IMR-90 (cell line): ENCODE measurements at places on chromosomes 4 and X.

- DNase-seq: no peak
- no peaks in the 10 kb centered on the region for H3K36me3 ChIP-seq
- no peak overlapping the region for H3K4me3 ChIP-seq
- no peak overlapping the region for H3K27ac ChIP-seq
- H3K4me1 ChIP-seq: 0 out of 2 replicates have a peak, but pooled peaks cover 2% of the 10 kb centered on the region
These were observed 3.9 kb upstream of the MFAP3L start for GRCh38 chr4:170030121-170030520.

GRCh38 chrX:153307276-153308178 lies 14.0 kb downstream of the PNMA6F start:
- no peaks in the 10 kb centered on the region for H3K36me3 ChIP-seq
- H3K27me3 ChIP-seq: peaks cover 12% of the 10 kb centered on the region
- no peaks in the 10 kb centered on the region for H3K4me1 ChIP-seq
- no peak overlapping the region for H3K4me3 ChIP-seq

DNA sequence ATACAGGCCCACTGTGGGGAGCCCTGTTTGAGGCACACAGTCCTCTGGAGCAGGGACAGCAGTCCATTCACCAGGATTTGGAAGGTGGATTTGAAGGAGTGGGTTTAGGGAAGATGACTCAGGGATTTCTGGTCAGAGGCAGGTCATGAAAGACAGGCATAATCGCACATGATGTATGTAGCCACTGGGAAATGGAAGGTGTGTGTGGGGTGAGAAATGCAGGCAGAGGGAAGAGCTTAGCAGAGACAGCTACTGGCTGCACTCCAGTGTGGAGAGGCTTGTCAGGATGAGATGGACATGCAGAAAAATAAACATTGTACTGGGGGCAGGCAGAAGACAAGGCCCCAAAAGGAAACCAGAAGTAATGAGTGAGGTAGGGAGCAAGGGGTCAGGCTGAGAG lies 85.2 kb upstream of the STS start:
- peaks cover 4% of the 10 kb centered on the region for H3K4me1 ChIP-seq
- no peaks in the 10 kb centered on the region for H3K27me3 ChIP-seq
- DNase-seq: peak; percentile 66
- H3K36me3 ChIP-seq: peaks cover 6% of the 10 kb centered on the region; the same call in 1 of the 2 replicates
- no peak overlapping the region for H3K4me3 ChIP-seq

- no peaks in the 10 kb centered on the region for H3K4me1 ChIP-seq
- H3K36me3 ChIP-seq: no peaks in the 10 kb centered on the region
- H3K27ac ChIP-seq: no peak overlapping the region
- H3K4me3 ChIP-seq: no peak overlapping the region
- peaks cover 5% of the 10 kb centered on the region for H3K27me3 ChIP-seq
- no peak for DNase-seq
These were observed 133.6 kb upstream of the C1QTNF7 start for GRCh38 chr4:15294202-15294601.

GRCh38 chrX:21764008-21764407 lies 6.1 kb upstream of the SMPX start:
- no peak overlapping the region for H3K4me3 ChIP-seq
- no peaks in the 10 kb centered on the region for H3K36me3 ChIP-seq
- H3K27me3 ChIP-seq: peaks cover 5% of the 10 kb centered on the region
- H3K27ac ChIP-seq: no peak overlapping the region

DNA sequence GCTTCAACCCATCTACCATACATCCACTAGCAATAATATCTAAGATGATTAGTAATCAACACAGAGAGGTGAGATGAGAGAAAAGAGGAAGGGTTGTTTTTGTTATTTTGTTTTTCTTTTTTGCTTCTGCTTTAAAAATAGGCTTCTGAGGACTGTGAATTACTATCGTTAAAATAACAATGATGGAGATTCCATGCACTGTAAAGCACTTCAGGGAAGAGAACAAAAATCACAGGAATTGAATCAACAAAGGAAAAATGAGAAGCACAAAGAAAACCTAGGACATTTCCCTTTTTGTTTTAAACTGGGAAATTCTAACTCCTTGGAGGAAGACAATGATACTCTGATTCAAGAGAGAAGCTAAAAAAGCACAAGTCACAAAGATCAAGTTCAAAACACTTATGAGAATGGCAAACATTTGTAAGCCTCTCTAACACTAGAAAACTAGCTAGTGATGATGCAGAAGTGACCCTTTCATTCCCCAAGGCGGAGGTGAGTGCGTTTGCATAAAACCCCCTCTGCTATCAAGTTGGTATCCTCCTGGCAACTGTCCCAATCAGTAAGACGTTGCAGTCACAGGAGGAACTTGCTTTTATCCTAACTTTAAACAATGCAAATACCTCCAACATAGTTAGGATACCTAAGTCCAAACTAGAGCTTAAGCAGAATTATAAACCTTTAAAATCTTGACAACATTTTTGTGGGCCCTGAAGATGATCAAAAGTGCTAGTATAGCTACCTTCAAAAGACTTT lies 308.5 kb downstream of the CAMK2D start:
- peaks cover 8% of the 10 kb centered on the region for H3K4me1 ChIP-seq
- peak overlapping the region; percentile 41; the same call in 1 of the 2 replicates for H3K27ac ChIP-seq
- no peak overlapping the region for H3K4me3 ChIP-seq
- peak; percentile 79 for DNase-seq

DNA sequence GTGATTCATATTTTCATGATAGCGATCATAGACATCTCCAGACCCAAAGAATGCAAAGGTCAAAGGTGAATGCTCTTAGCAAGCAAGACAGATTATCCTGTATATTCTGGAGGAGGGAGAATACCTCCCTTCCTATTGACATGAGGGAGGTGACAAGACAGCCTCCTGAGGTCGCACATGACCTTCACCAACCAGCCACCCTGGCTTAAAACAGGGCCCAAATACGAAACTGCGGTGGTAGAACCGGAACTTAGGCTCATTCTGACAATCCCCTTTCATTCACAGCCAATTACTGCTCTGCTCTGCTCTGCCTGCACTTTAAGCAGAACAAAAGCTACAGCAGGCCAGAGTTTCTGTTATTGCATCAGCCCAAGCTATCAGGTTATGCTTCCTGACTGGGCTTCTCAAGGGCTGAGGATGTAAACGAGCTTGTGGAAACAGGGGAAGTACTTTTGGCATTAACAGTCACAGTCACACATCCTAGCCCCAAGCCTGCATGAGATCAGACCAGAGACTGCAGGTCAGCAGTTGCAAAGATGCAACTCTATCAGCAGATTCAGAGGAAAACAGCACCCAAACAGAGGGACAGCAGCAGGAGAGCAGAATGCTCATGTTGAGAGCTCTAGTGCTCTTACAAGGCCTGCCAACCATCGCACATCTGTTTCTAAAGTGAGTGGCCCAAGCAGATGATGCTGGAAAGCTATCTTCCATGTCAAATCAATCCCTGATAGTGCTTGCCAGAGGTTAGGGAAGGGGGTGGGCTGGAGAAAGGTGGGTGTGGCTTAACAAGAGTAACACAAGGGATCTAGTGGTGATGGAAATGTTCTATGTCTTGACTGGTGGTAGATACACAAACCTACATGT lies 51.3 kb upstream of the MAP3K15 start:
- DNase-seq: peak; percentile 69
- H3K27me3 ChIP-seq: no peaks in the 10 kb centered on the region
- H3K27ac ChIP-seq: peak overlapping the region; percentile 93; the same call in 1 of the 2 replicates
- no peak overlapping the region for H3K4me3 ChIP-seq
- H3K4me1 ChIP-seq: peaks cover 8% of the 10 kb centered on the region

GRCh38 chr4:78058591-78059523 lies 1.7 kb downstream of the FRAS1 start:
- H3K4me3 ChIP-seq: peak overlapping the region; percentile 57
- H3K27me3 ChIP-seq: peaks cover 45% of the 10 kb centered on the region
- DNase-seq: no peak
- no peak overlapping the region for H3K27ac ChIP-seq
- H3K36me3 ChIP-seq: no peaks in the 10 kb centered on the region
- H3K4me1 ChIP-seq: peaks cover 2% of the 10 kb centered on the region; the same call in 1 of the 2 replicates

DNA sequence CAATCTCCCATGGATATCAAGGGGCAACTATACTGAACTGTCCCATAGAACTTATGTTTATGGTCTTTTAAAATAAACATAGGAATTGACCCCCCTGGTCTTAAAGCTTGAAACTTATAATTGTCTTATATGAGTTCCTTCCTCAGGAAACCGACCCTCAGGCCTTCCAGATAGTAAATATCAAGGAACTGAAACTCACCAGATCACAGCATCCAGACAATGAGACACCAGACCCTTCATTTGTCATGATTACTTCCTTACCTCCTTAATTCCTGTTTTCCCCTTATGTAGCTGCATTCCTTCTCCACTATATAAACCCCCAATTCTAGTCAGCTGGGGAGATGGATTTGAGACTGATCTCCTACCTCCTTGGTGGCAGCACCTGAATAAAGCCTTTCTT lies 94.8 kb upstream of the GRPR start:
- H3K27me3 ChIP-seq: no peaks in the 10 kb centered on the region
- no peak for DNase-seq
- H3K27ac ChIP-seq: no peak overlapping the region
- no peak overlapping the region for H3K4me3 ChIP-seq

- H3K4me3 ChIP-seq: no peak overlapping the region
- H3K36me3 ChIP-seq: no peaks in the 10 kb centered on the region
- H3K4me1 ChIP-seq: no peaks in the 10 kb centered on the region
- H3K27ac ChIP-seq: no peak overlapping the region
- no peaks in the 10 kb centered on the region for H3K27me3 ChIP-seq
These were observed 67.5 kb upstream of the NPY2R start for GRCh38 chr4:155140889-155141288.

DNA sequence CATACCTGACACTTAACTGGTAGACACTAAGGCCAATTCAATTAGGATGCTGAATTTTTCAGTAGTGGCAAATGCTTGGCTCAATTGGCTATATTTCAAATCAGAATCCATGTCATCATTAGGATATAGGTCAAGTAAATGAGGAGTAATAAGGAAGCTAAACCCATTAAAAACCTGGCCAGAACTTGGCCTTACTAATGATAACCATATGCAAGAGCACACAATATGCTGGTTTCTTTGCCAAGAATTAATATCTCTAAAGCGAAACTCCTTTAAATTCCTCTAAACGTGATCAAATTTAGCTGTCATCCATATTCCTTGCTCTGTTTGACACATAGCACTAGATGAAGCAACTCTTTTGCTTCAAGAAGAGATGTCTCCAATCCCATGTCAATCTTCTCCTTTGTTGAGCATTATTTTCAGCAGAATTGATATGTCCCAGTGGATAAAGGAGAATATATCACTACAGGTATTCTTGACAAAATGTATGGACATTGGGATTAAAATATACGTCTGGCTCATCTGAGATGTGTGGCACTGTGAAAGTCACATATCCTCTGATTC lies 206.1 kb upstream of the ANKRD50 start:
- H3K4me1 ChIP-seq: no peaks in the 10 kb centered on the region
- H3K36me3 ChIP-seq: no peaks in the 10 kb centered on the region
- DNase-seq: no peak
- H3K27me3 ChIP-seq: no peaks in the 10 kb centered on the region
- H3K27ac ChIP-seq: no peak overlapping the region
- no peak overlapping the region for H3K4me3 ChIP-seq

DNA sequence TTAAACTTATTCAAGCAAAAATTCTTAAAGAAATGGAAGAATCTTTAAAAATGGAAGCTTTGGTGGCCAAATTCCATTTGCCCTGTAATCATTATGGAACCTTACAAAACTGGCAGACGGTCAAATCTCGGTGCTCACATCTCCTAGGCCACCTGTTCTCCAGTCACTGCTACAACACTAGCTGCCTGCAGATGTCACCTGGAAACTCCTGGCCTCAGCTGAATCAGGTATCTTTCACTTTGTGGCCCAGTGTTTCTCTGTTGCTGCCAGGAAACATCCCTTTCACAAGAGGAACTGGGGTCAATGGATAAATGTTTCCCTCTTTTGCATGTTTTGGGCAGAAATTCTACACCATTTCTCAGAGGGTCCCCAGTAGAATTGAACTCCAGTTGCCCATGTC lies 4.2 kb upstream of the CXCL3 start:
- no peak overlapping the region for H3K27ac ChIP-seq
- H3K36me3 ChIP-seq: no peaks in the 10 kb centered on the region
- H3K4me1 ChIP-seq: peaks cover 2% of the 10 kb centered on the region
- no peaks in the 10 kb centered on the region for H3K27me3 ChIP-seq
- DNase-seq: no peak

- H3K4me3 ChIP-seq: no peak overlapping the region
- peaks cover 22% of the 10 kb centered on the region for H3K4me1 ChIP-seq
- no peaks in the 10 kb centered on the region for H3K27me3 ChIP-seq
These were observed 2.6 kb downstream of the NSD2 start for GRCh38 chr4:1873776-1874175.

DNA sequence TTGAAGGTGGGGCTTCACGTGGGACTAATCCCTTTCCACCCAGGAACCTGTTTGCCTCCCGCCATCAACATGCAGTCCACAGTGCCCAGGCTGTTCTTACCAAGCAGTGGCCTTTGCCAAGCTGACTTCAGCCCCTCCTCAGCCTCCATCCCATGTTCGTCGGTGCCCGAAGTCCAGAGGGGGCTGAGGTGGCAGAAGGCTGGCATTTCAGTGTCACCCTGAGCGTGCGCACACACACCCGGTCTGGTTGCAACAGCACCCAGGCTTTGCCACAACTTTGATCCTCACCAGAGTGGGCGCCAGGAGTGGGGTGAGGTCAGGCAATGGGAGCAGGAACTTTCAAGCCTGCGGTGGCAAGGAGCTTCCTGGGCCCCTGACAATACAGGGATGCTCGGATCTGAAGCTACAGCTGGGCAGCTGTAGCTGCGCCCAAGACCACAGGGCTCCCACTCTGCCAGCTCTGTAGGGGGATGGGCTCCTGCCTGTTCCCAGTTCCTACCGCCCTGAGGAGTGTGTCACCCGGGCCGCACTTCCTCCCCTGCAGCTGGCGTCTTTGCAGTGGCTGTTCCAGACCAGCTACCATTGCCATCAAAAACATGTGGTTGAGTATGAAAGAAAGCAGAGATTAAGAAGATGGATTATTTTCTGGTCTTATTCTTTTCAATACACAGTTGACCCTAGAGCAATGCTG lies 428.0 kb downstream of the EPHA5 start:
- no peak overlapping the region for H3K4me3 ChIP-seq
- H3K4me1 ChIP-seq: no peaks in the 10 kb centered on the region
- H3K36me3 ChIP-seq: no peaks in the 10 kb centered on the region
- H3K27me3 ChIP-seq: no peaks in the 10 kb centered on the region
- H3K27ac ChIP-seq: no peak overlapping the region
- DNase-seq: no peak

DNA sequence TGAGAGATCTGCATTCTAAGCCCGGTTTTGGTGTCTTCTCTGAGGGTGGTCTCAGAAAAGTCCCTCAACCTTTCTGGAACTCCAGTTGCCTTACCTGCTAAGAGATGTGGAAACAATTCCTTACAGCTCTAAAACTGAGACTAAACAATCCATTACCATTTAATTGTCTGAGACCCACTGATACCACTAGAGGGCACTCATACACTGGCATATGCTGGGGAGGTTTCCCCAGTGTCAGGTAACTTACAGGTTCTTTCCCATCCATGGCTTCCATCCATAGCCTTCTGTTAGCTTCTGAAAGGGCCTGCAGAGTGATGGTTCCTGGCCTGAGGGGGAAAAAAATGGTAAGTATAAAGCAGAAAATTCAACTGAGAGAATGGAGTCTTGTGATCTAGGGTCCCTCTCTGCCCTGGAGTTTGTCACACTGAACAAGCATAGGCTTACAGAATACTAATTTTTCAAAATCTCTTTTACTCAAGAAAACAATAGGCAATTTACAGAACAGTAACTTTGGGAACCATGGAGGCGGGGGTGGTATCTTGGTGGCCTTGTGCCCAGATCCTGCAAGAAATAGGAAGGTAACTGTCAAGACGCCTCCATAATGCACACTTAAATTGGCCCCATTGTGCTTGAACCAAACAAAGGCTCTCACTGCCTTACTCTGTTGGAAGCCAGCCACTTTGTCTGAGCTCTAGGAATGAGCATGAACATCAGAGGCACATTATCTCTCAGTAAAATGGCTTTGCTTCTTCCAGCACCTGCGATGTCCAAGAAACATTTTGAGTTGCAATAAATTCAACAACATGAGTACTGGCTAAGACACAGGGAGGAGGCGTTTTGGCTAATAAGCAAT lies 236.1 kb downstream of the OPHN1 start:
- H3K27me3 ChIP-seq: no peaks in the 10 kb centered on the region; the same call in none of the 2 replicates
- peak; percentile 57 for DNase-seq
- H3K4me3 ChIP-seq: no peak overlapping the region
- H3K4me1 ChIP-seq: no peaks in the 10 kb centered on the region
- no peak overlapping the region for H3K27ac ChIP-seq
